ENCODE measurements at places on chromosomes 11 and 22. TPM values are rescaled to one million over a fixed set of nuclear protein-coding genes. Genes with fewer than 3 reads are reported as not detected.

DNA sequence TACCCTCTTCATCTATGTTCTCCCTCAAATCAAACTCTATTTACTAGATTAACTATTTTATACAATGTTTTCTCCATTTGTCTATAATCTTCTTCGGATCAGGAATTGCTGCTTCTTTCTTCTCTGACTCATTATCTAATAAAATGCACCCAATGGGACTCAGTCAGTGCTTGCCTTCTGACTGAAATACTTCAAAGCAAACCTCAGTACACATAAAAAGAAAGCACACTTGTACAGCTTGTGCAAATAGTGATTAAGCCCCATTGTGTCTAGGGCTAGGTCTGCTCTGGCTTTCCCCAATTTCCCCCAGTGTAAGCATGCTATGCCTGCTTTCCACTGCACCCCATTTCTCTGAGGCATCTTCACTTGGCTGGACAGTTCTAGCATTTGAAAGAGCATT lies 118.6 kb upstream of the C11orf87 start:
- no peak for DNase-seq

DNA sequence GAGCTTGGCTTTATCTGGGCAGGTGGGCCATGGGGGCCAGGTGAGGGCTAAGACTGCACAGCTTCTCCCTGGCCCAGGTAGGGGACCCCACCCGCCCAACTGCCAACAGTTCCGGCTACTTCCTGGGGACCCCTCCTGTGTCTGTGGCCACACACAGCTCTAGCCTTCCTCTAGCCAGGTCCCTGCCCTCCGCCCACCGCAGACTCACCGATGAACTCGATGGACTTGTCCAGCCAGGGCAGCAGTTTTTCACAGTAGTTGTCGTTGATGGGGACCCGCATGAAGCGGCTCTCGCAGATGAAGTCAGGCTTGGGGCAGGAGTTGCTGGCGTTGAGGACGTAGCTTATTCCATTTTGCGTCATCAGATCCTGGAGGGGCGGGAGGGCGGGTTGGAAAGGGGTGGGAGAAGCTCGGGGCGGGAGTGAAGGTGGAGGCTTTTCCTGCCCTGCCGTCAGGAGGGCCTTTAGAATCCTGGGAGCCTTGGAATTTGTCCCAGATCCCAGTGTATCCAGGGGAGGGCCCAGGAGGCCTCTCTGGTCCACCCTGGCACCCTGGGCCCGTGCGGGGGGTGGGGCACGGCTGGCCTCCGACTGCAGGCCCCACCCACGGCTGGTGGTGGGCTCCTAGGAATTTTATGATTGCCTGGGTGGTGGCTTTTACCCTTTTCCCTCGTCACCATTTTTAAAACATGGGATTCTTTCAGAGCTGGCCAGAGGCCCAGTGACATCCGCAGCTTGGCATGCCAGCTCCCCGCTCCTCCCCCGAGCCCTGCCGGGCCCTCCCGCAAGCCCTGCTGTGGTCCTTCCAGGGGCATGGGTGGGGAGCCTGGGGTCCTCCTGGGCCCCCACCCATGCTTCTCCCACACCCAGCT lies 13.9 kb downstream of the DUSP8 start:
- DNase-seq = peak; percentile 65

- no peak for DNase-seq
Measured at GRCh38 chr11:11284481-11284880, 68.6 kb downstream of the CSNK2A3 start.

- peak; percentile 27 for DNase-seq
Measured at GRCh38 chr11:14644226-14645014, 816 bp downstream of the PDE3B start.

DNA sequence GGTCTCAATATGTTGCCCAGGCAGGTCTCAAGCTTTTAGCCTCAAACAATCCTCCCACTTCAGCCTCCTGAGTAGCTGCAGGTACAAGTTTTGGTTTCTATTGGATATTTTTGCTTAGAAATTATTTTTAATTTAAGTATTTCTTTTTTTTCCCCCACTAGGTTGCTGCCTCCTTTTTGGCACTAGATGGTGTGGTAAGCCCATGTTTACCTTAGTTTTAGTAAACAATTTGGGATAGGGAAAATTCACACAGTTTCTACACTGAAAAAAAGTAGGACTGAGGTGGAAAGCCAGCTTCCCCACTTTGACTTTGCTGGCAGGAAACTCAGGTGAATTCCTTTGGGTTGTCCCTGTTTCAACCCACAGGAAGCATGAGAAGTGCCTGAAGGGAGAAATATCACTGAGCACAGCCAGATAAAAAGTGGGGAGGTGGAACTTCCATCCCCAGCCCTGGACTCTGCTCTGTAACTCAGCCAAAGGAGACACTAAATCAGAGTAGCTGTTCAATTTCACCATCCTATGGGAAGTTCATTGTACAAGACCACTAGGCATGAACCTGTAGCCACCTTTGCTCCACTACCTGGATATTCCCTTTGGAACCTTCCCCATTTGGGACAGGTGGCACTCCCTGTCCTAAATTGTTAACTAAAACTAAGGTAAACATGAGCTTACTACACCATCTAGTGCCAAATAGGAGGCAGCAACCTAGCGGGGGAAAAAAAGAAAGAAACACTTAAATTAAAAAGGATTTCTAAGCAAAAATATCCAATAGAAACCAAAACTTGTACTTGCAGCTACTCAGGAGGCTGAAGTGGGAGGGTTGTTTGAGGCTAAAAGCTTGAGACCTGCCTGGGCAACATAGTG lies 154.4 kb upstream of the FAT3 start:
- DNase-seq = no peak

GRCh38 chr11:129637983-129638776 lies 177.5 kb upstream of the TMEM45B start:
- DNase-seq = no peak

DNA sequence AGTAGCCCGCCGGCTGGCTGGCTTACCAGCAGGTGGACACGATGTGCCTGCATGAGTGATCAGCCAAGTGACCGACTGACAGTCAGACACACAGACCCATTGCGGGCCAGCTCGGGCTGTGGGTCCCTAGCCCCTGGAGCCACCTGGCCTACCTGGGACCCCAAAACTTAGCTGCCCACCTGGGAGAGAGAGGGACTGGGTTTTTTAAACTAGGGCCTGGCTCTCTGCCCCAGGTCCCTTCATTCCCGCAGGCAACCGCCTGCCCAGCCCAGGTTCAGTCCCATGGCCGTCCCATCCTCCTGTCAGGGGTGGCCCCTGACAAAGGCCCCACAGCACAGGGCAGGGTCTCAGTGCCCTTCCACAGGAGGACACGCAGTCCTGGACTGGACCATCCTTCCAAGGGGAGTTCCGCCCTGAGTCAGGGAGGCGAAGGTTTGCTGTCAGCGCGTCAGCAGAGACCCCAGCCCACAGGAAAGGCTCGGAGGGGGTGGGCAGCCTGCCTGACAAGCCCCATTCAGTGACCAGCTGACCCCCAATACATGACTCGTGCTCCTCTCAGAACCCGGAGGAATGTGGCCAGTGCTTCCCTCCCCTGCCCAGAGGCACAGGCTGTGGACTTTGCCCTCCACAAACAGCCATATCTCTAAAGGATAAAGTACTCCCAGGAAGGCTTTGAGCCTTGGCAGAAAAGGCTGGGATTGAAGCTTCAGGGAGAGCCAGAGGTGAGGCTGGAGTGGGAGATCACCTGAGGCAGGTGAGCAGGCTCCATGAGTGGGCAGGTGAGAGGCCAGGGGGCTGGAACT lies 8.4 kb downstream of the SLCO2B1 start:
- no peak for DNase-seq

GRCh38 chr11:86414032-86414431 lies 39.3 kb downstream of the CCDC81 start:
- DNase-seq = peak; percentile 8

DNA sequence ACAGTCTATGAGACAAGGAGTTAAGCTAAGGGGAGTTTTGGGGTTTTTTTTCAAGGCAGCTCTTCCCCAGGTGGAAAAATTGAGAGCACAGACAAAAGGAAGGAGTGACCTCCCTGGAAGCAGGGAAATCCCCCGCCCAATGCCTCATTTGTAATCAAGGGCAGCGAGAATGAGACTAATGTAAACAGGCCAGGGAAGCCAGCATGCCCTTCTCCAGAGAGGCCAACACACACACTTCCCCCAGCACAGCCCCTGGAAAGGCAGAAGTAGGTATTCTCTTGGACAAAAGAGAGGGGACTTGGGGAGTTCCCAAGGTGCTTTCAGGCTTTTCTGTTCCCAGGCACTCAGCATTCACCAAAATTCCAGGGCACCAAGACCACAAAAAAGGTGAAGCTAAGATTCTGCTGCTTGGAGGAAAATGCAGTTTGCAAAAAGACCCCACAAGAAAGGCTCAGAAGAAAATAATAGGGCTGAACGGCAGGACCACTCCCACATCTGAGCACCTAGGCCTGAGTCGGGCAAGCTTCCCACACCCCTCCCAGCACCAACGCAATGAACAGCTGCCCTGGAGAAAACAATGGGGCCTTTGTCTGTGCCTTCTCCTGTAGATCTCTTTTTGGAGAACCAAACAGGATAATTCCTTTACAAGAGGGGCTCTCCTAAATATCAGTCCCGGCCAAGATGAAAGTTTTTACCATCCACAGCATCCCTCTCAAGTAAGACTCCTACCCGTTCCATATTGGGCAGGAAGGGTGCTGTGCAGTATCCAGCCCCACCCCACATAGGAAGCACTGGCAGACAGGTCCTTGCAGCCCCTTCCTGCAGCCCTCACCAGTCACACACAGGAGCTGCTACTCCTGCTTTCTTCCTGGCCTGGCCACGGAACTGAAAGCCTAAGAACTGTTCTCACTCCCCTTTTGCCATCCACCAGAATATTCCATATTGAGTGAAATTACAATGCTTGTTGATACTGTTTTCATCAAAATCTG lies 70.7 kb upstream of the AKIP1 start:
- DNase-seq = no peak

GRCh38 chr11:113446112-113446511 lies 29.1 kb downstream of the DRD2 start:
- DNase-seq = peak; percentile 68

CTSF gene
- 8.6 TPM for total RNA-seq

FEN1 gene
- total RNA-seq = 21.5 TPM

CCDC87 gene
- total RNA-seq = not detected

TRMT2A gene
- total RNA-seq = 39.0 TPM

DNA sequence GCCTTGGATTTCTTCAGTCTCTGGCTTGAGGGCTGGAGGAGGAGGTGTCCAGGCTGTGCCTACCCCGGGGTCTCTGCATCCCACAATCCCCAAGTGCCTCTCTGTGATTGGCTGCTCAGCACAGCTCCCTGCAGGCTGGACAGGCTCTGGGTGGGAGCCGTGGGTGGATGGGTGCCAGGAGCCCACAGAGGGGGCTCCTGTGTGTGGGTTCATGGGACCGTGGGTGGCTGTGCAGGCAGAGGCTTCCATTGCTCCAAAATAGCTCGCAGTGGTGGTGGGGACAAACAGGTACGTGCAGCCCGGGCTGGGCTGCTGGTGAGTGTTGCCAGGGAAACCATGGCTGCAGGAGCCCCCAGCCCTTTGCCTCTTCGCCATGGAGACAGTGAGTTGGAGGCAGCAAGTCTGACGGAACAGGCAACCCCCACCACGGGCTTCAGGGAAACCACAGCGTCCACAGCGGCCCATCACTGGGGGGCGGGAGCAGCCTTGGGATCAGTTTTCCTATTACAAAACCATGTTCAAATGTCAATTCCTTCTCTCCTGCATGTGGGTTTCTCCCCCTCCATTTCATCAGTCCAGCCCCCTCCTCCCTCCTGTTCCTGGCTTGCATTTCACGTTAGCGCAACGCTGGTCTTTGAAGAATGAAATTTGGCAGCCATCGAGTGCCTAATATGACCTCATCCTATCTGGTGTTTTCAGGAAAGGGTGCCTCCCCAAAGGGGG lies 155.2 kb downstream of the TRIM29 start:
- DNase-seq = no peak

DNA sequence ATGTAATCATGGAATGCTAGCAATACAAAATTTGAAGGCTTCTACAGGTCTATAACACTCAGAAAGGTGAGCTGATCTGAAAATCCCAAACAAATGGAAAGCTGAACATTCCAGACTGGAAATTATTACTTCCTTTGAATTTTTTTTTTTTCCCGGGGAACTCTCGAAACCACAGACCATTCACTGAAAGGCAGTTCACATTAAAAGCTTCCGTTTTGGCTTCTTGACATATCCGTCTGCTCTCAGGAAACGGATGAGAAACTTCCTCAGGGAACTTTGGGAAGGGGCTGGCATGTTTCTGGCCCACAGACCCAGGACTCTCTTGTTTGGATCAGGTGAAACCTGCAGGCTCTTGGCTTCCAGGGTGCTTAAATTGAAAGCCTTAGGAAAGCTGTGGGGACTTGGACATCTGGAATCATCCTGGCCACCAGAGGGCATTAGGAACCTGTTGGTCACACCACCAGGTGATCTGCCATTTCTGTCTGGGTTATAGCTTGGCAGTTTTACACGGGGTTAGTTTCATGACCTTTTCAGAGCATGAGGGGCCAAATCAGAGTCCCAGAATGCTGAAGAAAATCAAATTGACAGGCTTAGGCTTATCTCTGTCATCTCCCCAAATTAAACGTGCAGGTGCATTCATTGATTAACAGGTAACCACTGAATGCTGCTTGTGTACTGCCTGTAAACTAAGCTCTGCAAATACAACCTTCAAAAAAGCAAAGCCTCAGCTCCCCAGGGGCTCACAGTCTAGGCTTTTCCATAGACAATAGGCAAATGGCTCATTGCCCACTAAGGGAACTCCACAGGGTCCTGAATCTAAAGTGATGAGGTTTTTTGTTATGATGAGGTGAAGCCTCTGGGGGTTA lies 22.7 kb upstream of the GRAMD1B start:
- DNase-seq = peak; percentile 81

DNA sequence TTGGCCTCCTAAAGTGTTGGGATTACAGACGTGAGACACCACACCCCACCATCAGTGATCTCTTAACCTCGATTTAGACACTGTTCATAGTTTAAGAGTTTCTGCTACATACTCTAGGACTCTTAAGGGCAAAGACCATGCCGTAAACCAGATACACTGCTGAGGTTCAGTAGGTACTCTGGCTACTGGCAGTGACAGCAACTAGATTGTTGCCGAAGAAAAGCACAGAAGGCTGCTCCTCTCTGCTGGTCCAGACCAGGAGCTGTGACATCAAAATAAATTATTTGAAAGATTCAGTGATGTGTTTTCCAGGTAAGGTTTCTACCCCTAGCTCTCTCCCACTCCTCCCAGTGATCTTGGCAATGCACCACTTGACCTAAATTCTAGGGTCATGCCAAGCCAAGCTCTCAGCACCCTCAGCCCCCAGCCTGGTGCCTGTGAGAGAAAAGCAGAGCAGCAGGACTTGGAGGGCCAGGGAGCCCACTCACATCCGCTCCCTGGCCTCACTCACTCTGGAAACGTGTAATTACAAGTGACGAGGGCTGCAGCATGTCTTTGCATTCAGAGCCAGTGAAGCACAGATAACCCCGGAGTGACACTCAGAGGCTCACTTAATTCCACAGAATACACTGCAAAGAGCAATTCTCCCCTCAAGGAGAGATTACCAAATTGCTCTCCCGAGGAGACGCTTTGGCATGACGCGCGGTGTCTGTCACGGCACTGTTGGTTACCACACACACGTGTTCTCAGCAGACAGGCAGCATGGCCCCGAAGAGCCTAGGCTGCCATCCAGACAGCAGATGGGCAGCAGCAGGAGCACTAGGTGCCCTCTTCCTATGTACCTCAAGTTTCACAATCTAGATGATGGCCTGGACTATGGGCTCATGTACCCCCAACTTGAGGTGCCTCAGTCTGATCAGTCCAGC lies 96.9 kb upstream of the PITPNB start:
- DNase-seq = no peak

Measured in MCF 10A (cell line).